ENCODE measurements at places on chromosomes 2 and 18.

DNA sequence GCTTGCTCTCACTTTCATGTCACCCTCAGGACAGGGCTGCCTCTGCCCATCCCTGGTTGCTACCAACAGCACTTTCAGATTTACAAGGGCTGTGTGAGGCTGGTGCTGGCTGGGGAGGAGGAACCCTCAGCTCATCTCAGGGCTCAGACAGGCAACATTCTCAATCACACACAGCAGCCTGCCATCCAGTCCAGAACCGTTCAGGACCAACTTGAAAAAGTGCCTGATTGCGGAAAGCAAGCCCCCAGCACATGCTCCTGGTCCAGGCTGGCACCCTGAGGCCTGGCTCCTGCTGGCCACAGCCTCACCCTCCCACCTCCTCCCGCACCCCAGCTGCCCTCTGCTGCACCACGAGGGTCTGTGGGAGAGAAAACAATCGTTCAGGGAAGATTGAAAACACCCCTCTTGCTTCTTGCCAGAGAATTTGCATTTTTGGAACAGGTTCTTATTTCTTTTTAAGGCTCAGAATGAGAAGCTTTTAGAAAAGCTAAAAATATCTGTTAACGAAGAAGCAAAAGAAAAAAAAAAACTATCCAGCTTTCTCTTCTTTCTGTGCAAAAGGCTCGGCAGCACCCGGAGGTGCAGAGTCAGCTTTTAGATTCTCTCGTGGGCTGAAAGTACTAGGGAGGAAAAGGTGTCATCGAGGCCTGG lies 403.8 kb upstream of the ID2 start:
- peak; percentile 5 for DNase-seq

DNA sequence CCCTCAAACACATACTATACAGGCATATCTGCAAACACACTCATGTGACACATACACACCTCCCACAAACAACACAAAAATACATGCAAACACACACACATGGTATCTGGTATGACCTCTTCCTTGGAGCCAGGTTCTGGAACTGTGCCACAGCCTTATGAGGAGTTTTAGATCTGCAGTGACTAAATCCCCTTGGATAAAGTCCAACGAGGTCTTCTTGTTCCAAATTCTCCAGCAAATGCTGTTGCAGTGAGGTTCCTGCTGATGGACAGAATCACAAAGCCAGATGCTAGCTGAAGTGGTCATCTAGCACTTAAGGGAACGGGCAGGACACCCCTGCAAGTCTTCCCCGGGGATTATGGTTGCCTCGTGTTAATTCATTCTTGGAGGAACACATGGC lies 54.5 kb upstream of the DAPL1 start:
- DNase-seq, result no peak

- no peak for DNase-seq
Measured at GRCh38 chr18:23982155-23983079, 32.1 kb upstream of the TTC39C start.

- DNase-seq, result no peak
Measured at GRCh38 chr2:158740127-158740526, 55.0 kb upstream of the DAPL1 start.

DNA sequence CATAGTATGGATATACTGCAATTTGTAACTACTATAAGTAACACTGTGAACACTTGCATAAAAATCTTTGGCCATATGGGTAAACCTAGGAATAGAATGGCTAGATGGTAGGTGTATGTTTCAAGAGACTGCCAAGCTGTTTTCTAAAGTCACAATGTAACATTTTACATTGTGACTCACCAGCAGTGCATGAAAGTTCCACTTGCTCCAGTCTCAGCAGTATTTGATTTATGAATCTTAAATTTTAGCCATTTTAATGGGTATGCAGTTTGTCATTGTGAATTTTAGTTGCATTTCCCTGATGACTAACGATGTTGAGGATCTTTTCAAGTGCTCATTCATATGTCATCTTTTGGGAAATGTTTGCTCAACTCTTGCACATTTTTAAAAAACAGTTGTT lies 86.1 kb downstream of the FARSB start:
- DNase-seq, result no peak

GRCh38 chr2:39513641-39514094 lies 76.6 kb upstream of the MAP4K3 start:
- DNase-seq, result peak; percentile 52

- DNase-seq, result no peak
Measured at GRCh38 chr2:233862261-233862768, 5.9 kb downstream of the MSL3B start.

GRCh38 chr18:59323931-59324622 lies 5.6 kb upstream of the CPLX4 start:
- DNase-seq, result no peak

DNA sequence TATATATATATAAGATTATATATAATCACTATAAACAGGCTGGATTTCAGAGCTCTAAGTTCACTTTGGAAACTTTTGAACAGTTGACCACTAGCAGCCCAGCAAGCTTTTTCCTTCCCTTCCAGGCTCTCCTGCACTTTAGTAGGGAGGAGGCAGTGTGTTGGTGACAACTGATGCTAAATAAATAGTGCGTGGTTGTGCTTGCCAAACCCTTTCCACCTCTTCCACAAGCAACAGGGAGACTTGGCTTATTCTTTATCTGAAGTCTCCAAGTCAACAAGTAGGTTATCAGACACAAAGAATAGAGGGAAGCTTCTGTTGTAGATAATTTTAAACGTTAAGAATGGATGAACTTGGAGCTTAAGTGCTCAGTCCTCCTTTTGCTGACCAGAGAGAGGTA lies 408.2 kb upstream of the HNRNPA3 start:
- no peak for DNase-seq

Data from substantia nigra (tissue), 51 donors.